Progenitor cell of endocrine pancreas (in vitro differentiated cells): ENCODE measurements at places on chromosomes 1 and 21.

- H3K27ac ChIP-seq: no peak overlapping the region
- H3K36me3 ChIP-seq: no peaks in the 10 kb centered on the region
- DNase-seq: no peak
- peaks cover 6% of the 10 kb centered on the region for H3K27me3 ChIP-seq
- H3K4me1 ChIP-seq: no peaks in the 10 kb centered on the region
- H3K4me3 ChIP-seq: no peak overlapping the region
Measured at GRCh38 chr1:66284746-66285145, 249.2 kb upstream of the SGIP1 start.

DNA sequence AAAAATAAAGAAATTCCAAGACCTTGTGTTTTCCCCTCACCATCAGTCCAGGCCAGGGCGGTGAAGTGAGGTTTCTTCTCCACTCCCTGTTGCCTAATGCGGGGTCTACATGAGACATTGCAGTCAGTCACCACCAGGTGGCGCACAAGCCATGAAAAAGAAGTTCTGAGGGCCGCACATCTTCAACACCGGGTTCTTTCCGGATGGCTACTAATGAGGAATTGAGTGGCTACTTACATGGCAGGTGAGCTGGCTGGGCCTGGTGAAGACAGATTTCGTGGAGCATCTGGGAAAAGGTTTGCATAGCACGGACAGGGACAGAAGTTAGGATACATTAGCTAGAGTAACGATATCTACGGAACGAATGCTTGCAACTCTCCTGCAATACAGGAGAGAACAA is 15.8 kb upstream of the S100A11 start:
- DNase-seq: peak; percentile 80
- H3K27me3 ChIP-seq: peaks cover 34% of the 10 kb centered on the region

DNA sequence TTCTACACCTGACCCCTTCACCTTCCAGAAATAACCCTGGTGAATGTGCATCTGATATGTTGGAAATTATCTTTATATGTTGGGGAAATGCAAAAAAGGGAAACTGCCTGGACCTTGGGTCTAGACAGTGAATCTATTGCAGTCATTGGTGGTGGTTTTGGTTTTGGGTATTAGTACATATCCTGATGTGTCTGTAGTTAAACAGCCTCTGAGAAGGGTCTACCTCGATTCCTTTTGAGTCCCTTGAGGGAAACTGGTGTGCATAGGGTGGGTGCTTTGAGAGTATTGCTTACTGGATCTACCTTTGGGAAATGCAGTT is 127.3 kb upstream of the KIAA0040 start:
- DNase-seq: no peak
- no peak overlapping the region for H3K4me3 ChIP-seq
- no peak overlapping the region for H3K27ac ChIP-seq
- peaks cover 2% of the 10 kb centered on the region for H3K4me1 ChIP-seq
- peaks cover 44% of the 10 kb centered on the region for H3K27me3 ChIP-seq
- H3K36me3 ChIP-seq: no peaks in the 10 kb centered on the region

DNA sequence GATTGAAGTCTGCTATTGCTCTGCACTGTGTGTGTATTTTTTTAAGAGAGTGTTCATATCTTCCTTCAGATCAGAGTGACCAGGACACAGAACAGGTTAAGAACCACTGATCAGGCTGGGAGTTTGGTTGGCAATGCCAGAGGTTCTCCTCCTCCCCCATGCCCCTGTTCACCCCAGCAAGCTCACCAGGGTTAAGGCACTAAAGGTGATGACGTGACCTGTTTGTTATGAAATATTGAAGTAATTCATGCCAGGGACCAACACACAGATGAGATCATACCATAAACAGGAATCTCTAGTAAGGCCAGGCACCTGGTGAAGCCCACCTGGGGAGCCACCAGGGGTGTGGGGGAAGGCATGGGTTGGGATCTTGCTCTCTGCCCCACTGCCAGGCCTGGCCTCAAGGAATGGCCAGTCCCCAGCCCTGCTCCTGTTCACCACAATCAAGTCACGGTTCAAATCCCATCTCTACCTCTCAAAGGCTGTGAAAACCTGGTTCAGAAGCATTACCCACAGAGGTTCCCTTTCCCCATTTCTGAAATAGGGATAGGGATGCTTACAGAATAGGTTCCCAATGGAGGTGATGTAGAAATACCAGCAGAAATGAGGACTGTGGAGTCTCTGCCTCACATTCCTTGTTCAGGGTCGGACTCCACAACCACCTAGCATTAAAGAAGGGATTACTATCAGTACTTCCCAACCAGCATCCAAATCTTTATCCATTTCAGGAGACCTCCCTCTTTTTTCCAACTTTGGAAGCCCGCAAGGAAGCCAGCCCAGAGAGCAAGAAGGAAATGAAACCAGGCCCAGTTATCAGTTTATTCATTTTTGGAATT is 2.4 kb downstream of the ID3 start:
- H3K27ac ChIP-seq: peak overlapping the region; percentile 100
- DNase-seq: no peak
- H3K27me3 ChIP-seq: no peaks in the 10 kb centered on the region
- H3K4me1 ChIP-seq: peaks cover 55% of the 10 kb centered on the region

GRCh38 chr1:246280551-246280950 is 226.5 kb downstream of the SMYD3 start:
- no peak for DNase-seq
- no peak overlapping the region for H3K27ac ChIP-seq

DNA sequence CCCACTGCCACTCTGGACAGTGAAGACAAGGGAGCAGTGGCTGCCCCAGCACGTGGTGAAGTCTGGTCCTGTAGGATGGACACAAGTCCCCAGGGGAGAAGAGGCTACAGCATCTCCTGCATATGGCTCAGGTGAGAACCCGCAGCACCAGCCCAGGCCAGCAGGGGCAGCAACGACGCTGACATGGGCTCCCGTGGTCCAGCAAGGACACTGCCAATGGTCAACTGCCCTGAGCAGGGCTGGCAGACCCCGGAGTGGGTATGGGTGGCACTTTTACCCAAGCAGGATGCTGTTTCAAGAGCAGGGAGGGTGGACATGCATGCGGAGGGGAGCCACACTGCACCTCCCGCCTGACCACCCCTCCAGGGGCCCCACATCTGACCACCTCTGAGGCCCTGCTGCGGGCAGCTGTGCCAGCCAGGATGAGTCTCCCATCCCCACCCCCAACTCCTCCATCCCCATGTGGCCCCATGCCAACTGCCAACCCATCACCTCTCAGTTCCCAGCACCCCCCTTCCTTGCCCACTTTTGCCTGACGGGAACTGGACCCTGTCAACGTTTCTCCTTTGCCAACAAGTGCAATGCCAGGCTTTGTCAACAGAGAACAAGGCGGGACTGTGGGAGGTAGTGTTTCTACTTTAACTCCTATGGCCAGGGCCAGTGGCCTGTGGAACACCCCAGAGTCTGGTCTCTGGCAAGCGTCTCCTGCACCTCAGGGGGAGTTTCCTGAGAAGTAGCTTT is 8.6 kb downstream of the MORN1 start:
- DNase-seq: peak; percentile 49
- no peaks in the 10 kb centered on the region for H3K27me3 ChIP-seq
- H3K4me3 ChIP-seq: no peak overlapping the region
- H3K4me1 ChIP-seq: no peaks in the 10 kb centered on the region
- H3K36me3 ChIP-seq: no peaks in the 10 kb centered on the region
- H3K27ac ChIP-seq: no peak overlapping the region

- no peaks in the 10 kb centered on the region for H3K27me3 ChIP-seq
- peaks cover 3% of the 10 kb centered on the region for H3K36me3 ChIP-seq
- peaks cover 2% of the 10 kb centered on the region for H3K4me1 ChIP-seq
- no peak overlapping the region for H3K27ac ChIP-seq
Measured at GRCh38 chr1:14970799-14971141, 182.8 kb upstream of the TMEM51 start.

GRCh38 chr1:75811211-75811981 is 14.7 kb downstream of the MSH4 start:
- no peak overlapping the region for H3K4me3 ChIP-seq
- H3K4me1 ChIP-seq: peaks cover 1% of the 10 kb centered on the region
- H3K36me3 ChIP-seq: no peaks in the 10 kb centered on the region

DNA sequence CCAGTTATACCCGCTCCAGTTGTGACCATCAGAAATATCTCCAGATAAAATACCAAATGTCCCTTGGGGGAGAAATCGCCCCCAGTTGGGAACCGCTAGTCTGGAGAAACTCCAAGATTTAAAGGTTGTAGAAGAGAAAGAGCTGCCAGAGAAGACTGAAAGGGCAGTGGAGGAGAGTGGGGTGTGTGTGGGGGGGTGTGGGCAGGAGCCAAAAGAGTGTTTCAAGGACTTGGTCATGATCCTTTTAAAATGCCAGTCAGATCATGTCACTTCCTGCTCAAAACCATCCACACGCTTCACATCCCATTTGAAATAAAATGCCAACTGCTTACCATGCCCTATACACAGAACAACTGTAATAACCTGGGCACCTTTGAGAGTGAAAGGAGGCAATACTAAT is 3.4 kb upstream of the HEYL start:
- H3K4me3 ChIP-seq: no peak overlapping the region
- no peak for DNase-seq
- no peaks in the 10 kb centered on the region for H3K36me3 ChIP-seq

- no peak for DNase-seq
- H3K27me3 ChIP-seq: no peaks in the 10 kb centered on the region
- H3K4me1 ChIP-seq: no peaks in the 10 kb centered on the region
- H3K36me3 ChIP-seq: no peaks in the 10 kb centered on the region
Measured at GRCh38 chr1:30012455-30013440, 710.6 kb downstream of the MATN1 start.

- DNase-seq: peak; percentile 85
- peaks cover 25% of the 10 kb centered on the region for H3K4me1 ChIP-seq
- peak within 1 kb of the TSS; percentile 98 for H3K27ac ChIP-seq
- no peaks in the 10 kb centered on the region for H3K36me3 ChIP-seq
Measured at GRCh38 chr1:98661544-98662355, at the start of gene SNX7. Gene SNX7 (plus strand): TSS chr1:98661721. CDS start chr1:98661732, 11 bp downstream.

DNA sequence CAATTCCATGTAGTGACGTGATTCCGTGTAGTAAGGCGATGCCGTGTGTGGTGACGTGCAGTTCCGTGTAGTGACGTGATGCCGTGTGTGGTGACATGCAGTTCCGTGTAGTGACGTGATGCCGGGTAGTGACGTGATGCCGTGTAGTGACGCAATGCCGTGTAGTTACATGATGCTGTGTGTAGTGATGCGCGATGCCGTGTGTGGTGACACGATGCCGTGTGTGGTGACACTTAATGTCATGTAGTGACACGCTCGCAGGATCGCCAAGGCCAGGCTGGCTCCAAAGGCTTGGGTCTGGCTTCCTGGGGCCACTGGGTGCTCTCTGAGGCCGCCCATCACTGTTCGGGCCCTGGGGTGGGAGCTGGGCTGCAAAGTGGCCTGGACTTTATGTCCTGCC is 14.2 kb downstream of the COL18A1 start:
- DNase-seq: no peak
- peak overlapping the region; percentile 60 for H3K27ac ChIP-seq
- H3K4me1 ChIP-seq: peaks cover 39% of the 10 kb centered on the region
- no peak overlapping the region for H3K4me3 ChIP-seq
- no peaks in the 10 kb centered on the region for H3K36me3 ChIP-seq

GRCh38 chr1:170153417-170153816 is 7.7 kb downstream of the NTMT2 start:
- no peak for DNase-seq
- H3K27ac ChIP-seq: no peak overlapping the region
- no peaks in the 10 kb centered on the region for H3K36me3 ChIP-seq
- H3K4me1 ChIP-seq: no peaks in the 10 kb centered on the region
- H3K4me3 ChIP-seq: no peak overlapping the region

- peaks cover 6% of the 10 kb centered on the region for H3K27me3 ChIP-seq
- H3K4me1 ChIP-seq: peaks cover 25% of the 10 kb centered on the region
- H3K36me3 ChIP-seq: no peaks in the 10 kb centered on the region
- DNase-seq: no peak
- peak overlapping the region; percentile 18 for H3K27ac ChIP-seq
Measured at GRCh38 chr1:175841738-175842187, 98.4 kb upstream of the TNR start.

GRCh38 chr1:204746838-204747442 is 61.4 kb upstream of the LRRN2 start:
- no peak overlapping the region for H3K4me3 ChIP-seq
- H3K27me3 ChIP-seq: peaks cover 14% of the 10 kb centered on the region
- peaks cover 12% of the 10 kb centered on the region for H3K4me1 ChIP-seq
- peak; percentile 38 for DNase-seq
- H3K27ac ChIP-seq: no peak overlapping the region

DNA sequence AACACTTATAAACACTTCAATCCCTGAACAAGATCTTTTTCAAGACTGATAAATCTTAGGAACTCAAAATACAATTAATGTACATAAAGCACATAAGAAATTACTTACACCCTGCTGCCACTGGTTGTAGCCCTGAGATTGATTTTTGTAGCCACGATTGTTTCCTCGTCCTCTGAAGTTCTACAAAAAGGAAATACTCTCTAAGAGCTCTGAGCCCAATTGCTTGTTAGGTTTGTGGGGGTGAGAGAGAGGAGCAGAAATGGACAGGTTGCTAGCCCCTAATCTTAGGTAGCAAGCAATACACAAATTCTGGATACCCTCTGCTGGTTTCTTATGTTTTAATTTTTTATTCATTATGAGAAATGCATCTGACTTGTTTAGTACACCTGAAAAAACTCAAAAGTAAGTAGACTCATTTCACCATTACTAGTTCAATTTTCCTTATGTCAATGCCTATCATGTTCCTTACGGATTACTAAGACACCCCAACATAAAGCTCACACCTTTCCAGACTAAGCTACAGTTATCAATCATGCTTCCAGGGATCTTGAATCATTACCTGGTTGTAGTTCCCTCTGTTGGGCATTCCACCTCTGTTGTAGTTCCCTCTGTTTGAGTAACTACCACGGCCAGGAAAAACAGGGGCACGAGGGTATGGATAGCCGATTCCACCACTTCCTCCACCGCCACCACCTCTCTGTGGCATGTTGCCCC is 9.3 kb downstream of the HNRNPU start:
- DNase-seq: no peak
- H3K4me1 ChIP-seq: peaks cover 7% of the 10 kb centered on the region
- peak overlapping the region; percentile 25 for H3K27ac ChIP-seq
- H3K36me3 ChIP-seq: peaks cover 58% of the 10 kb centered on the region
- no peaks in the 10 kb centered on the region for H3K27me3 ChIP-seq

- H3K4me1 ChIP-seq: peaks cover 3% of the 10 kb centered on the region
- DNase-seq: no peak
- no peaks in the 10 kb centered on the region for H3K27me3 ChIP-seq
- peaks cover 18% of the 10 kb centered on the region for H3K36me3 ChIP-seq
- H3K4me3 ChIP-seq: no peak overlapping the region
Measured at GRCh38 chr1:179144626-179145025, 62.8 kb downstream of the TOR3A start.

- DNase-seq: no peak
- no peaks in the 10 kb centered on the region for H3K27me3 ChIP-seq
- H3K36me3 ChIP-seq: no peaks in the 10 kb centered on the region
- H3K4me3 ChIP-seq: no peak overlapping the region
Measured at GRCh38 chr1:67646145-67647035, 38.6 kb upstream of the GADD45A start.

DNA sequence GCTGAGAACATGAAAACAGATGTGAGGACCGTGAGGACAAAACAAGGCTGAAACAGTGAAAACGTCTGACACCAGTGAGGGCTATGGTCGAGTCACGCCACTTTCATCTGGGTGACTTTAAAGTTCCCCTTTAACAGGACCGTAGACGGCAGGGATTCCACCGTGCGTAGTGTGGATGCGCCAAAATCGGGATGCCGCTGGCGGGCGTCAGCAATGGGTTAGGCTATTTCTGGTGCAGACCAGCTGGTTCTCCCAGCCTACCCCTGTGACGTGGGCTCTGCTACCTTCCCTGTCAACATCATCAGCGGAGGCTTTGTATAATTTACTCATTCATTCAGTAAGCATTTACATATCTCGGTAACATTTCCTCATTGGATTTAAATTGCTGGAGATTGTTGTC is 246.6 kb upstream of the AJAP1 start:
- H3K4me1 ChIP-seq: no peaks in the 10 kb centered on the region
- H3K27ac ChIP-seq: no peak overlapping the region
- no peak overlapping the region for H3K4me3 ChIP-seq
- H3K27me3 ChIP-seq: peaks cover 14% of the 10 kb centered on the region

- no peak overlapping the region for H3K4me3 ChIP-seq
- H3K27ac ChIP-seq: no peak overlapping the region
- peaks cover 6% of the 10 kb centered on the region for H3K4me1 ChIP-seq
- no peak for DNase-seq
Measured at GRCh38 chr21:38343691-38344090, 86.9 kb downstream of the KCNJ15 start.
